ENCODE measurements at places on chromosomes 5 and 9. TPM values are rescaled to one million over a fixed set of nuclear protein-coding genes. Genes with fewer than 3 reads are reported as not detected.

The FBP2 gene
- not detected for total RNA-seq

The ARID3C gene
- not detected for total RNA-seq

The TRIM52 gene
- total RNA-seq, result 3.5 TPM

The FGF10 gene
- not detected for total RNA-seq

The ANKRD34B gene
- total RNA-seq, result not detected

The PCDHGA8 gene
- 0.61 TPM for total RNA-seq

The ARL14EPL gene
- 0.17 TPM for total RNA-seq

The ZNF618 gene
- total RNA-seq, result 2.2 TPM

The PCDHGA4 gene
- total RNA-seq, result 0.71 TPM

The PDE6A gene
- total RNA-seq, result not detected

All from HT1080 (cell line).